Jurkat, Clone E6-1 (cell line): ENCODE measurements at places on chromosomes 2 and 18.

- no peak for DNase-seq
Observed at GRCh38 chr2:11478899-11479605, 13.1 kb upstream of the E2F6 start.

- DNase-seq = no peak
Observed at GRCh38 chr2:144357623-144358373, 162.1 kb downstream of the ZEB2 start.

- no peak for DNase-seq
Observed at GRCh38 chr2:168545439-168546082, 89.5 kb downstream of the CERS6 start.

- DNase-seq = no peak
Observed at GRCh38 chr18:76351961-76352581, 143.0 kb downstream of the ZNF516 start.

- DNase-seq = no peak
Observed at GRCh38 chr2:230935130-230935430, 10.0 kb upstream of the GPR55 start.

GRCh38 chr2:128311755-128312341 lies 6.8 kb downstream of the HS6ST1 start:
- DNase-seq = no peak

- no peak for DNase-seq
Observed at GRCh38 chr2:132730611-132731010, 60.6 kb upstream of the LYPD1 start.

DNA sequence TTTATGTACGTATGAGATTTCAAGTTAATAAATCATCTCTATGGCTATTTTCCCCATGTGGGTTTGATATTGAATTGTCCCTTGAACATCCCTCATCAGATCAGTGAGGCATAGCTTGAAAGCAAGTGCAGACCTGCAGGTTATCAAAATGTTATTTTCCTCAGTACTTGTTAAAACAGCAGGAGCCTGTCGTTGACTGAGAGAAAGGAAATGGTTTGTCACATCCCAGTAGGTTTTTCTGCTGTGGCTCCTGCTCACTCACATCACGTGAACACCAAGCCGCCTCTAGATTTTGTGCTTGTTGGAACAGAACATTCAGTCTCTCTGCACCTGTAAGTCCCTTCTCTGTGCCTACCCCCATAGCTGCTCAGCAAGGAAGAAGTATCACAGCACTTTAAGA lies 340.3 kb downstream of the CELF4 start:
- DNase-seq = peak; percentile 21

GRCh38 chr18:57480733-57481132 lies 45.6 kb downstream of the ONECUT2 start:
- no peak for DNase-seq

- no peak for DNase-seq
Observed at GRCh38 chr2:15808944-15809343, 131.4 kb upstream of the MYCN start.

DNA sequence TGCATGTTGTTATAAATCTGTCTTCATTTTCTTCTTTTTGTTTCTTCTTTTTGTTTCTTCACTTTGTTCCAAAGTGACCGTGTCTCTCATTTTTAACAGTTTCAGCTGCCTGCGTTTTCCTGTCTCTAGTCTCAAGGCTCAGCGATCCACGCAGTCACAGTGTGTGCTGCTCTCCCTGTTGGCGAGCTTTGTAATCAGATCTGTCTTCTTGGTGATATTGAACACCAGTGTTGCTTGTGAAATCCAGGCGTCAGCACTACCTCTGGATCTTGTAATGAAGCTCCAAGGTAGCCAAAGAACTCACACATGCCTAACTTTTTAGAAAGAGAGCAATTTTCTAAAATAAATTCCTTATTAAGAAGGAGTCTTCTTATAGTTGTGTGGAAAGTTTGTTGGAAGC lies 13.2 kb downstream of the SNTG2 start:
- DNase-seq = no peak

DNA sequence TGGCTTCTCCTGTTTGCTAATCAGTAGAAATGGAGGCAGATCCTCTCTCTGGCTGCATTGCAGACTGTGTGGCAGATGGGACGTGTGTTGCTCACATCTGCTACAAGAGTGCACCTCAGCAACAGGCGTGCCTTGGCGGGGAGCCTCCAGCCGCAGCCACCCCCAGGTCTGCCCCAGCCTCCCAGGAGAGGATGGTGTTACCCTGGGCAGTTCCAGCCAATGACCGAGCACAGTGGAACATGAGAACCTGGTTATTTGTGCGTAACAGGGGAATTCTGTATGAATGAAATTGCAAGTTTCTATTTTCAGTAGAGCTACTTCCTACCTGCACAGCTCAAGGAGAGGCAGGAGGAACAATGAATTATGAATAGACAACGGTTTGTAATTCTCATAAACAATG lies 130.6 kb upstream of the CBLN2 start:
- DNase-seq = no peak

DNA sequence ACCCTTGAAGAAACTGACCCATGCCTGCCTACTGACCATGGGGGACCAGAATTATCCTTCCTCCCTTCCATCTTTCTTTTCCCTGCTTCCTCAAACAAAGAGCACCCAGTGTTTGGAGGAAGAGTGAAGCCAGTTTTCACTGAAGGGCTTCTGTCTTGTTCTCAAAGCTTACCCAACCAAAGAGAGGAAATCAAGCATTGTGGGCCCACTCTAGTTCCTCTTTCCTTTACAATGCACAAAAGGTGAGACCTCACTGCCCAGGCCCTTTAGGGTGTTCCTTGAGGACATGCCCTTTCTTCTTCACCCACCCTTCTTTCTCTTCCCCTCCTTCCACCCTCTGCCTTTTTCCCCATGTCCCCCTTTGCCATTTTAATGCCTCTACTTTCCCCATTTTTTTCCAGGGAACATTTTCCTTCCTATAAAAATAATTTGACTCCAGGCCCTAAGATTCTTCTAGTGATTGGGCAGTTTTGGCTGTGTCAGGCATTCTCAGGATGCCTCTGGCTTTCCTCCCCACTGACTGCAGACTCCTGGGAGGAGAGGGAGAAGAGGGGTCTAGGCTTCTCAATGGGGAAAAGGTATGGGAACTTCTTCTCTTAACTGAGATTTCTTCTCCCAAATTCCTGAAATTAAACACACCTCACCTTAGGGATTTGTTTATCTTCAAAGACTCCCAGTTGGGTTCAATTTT lies 126.6 kb upstream of the RMDN2 start:
- no peak for DNase-seq

GRCh38 chr2:128817171-128817570 lies 498.5 kb upstream of the HS6ST1 start:
- DNase-seq = no peak

DNA sequence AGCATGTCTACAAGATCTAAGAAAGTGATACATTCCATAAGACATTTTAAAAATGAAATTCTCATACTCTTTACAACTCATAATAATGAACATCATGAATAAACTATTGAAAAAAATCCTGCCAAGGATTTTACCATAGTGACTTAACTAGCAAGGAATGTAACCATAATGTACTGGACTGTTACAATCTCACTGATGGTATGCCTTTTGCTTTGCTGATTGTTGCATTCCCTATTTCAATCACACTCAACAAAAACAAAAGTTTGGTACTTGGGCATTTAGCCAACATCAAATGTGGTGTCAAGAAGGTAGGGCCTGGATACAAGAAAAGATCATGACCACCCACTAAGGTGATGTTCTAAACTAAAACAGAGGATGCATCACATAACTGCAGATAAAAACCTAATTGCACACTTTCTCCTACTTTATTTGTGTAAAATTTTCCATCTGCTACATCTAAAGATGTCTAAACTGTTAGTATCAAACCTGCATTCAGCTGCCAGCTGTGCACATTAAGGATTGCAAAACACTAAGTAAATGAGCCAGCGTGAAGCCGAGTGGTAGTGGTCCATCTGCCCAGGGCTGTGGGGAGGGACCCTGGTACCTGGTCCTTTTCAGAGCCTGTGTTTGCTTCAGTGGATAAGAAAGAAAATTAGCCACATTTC lies 564.4 kb downstream of the ZEB2 start:
- no peak for DNase-seq

DNA sequence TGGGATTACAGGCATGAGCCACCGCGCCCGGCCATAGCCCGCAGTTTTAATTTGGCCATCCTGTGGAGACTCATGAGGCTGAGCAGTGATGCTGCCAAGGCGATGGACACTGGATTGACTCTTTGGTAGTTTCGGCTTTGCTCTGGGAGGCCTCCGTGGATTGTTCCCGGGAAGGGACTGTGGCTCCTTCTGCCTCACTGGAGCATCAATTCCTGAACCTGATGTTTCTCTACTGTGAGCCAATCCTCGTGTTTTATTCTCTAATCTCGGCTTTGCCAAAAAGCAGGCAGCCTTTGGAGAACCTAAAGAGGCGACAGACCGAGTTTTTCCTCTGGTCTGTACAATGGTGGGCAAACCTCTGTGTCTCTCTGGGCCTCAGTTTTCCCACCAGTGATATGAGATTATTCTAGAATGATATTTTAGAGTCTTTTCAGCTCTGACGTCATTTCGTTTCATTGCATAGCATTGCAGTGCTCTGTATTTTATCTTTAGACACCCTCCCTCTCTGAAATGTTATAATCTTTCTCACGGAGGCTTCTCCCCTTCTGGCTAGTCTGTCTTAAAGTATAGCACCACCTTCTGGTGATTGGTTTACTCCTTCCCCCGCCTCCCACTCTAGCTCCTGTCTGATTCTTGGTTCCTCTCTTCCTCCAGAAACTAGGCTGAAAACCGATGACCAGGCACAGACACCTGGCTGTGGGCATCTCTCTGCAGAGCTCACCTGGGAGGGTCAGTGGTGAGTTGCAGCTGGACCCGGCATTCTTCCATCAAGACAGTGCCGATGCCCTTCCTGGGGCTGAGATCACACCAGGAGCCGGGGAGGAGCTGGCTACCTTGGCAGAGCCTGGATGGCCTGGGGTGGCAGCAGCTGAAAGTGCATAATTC lies 341.3 kb downstream of the MYCN start:
- peak; percentile 58 for DNase-seq

GRCh38 chr18:26540043-26540628 lies 8.2 kb downstream of the KCTD1 start:
- DNase-seq = no peak

DNA sequence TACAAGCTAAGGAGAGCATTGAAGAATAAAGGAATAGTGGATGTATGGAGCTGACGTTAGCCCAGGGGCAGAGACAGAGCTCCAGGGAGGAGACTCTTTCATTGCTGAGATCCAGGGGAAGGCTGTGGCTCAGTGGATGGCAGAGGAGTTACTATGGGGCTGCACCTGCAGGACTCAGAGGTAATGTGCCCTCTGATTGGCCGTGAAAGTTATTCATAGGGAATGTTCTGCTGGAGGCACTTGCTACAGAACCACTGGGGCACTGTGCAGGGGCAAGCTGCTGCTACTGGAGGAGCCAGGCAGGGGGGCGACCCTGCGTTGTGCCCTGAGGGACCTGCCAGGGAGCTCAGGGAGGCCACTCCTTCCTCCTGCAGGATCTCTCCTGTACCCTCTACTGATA lies 199.2 kb downstream of the PTPRM start:
- DNase-seq = no peak

GRCh38 chr2:56379066-56379465 lies 195.3 kb downstream of the CCDC85A start:
- DNase-seq = no peak

- no peak for DNase-seq
Observed at GRCh38 chr18:62151068-62151771, 35.6 kb downstream of the PIGN start.

- DNase-seq = peak; percentile 33
Observed at GRCh38 chr18:48548921-48549320, 10.1 kb downstream of the CTIF start.

DNA sequence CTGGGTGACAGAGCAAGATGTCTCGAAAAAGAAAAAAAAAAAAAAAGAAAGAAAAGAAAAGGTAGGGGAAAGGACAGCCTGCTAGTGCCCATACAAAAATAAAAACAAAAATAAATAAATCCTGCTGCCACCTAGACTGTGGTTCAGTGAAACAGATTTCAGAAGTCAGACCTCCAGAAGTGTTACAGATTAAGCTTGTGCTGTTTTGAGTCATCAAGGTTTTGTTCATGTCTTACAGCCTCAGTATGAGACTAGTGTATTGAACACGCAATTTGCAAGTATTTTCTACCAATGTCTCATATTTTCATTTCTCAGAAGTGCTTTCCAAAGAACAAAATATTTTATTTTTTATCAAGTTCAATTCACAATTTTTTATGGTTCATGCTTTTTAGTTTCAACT lies 720.4 kb upstream of the GYPC start:
- no peak for DNase-seq

GRCh38 chr18:75249672-75250470 lies 39.3 kb downstream of the TSHZ1 start:
- DNase-seq = peak; percentile 67

- DNase-seq = no peak
Observed at GRCh38 chr2:98099939-98100743, 13.2 kb downstream of the VWA3B start.

DNA sequence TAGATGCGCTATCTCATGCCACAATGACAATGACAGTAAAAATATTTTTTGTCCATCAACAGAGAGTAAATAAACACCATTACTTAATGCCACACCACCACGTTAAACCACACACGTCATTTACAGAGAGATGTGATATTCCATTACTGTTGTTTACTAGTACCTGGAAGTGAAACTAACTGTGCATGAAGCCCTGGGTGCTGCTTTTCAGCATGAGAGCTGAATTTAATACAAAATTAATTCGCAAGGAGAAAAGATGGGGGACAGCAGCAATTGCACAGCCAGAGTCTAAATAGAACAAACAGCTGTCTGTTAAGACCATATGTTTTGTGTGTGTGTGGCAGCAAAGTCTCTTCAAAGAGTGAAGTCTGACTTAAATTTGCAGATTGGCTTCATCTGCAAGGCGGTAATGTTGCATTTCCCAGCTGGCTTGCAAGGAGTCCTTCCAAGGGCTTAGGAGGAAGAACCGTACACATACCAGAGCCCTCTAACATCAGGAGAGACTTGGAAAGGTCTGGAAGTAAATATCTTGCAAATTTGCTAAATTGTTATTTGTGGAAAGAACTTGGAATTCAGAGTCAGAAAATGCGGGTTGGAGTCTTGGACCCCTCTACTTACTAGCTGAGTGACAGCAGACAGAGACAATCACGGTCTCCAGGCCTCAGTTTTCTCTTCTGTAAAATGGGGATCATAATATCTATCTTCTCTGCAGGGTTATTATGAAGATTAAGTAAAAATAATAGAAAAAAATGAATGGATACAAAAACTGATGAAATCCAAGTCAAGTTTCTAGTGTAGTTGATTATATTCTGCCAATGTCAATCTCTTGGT lies 127.6 kb downstream of the ALPK2 start:
- no peak for DNase-seq

- no peak for DNase-seq
Observed at GRCh38 chr2:232580648-232580981, 30.1 kb downstream of the EIF4E2 start.

- DNase-seq = no peak
Observed at GRCh38 chr2:72278046-72278445, 130.4 kb upstream of the CYP26B1 start.

DNA sequence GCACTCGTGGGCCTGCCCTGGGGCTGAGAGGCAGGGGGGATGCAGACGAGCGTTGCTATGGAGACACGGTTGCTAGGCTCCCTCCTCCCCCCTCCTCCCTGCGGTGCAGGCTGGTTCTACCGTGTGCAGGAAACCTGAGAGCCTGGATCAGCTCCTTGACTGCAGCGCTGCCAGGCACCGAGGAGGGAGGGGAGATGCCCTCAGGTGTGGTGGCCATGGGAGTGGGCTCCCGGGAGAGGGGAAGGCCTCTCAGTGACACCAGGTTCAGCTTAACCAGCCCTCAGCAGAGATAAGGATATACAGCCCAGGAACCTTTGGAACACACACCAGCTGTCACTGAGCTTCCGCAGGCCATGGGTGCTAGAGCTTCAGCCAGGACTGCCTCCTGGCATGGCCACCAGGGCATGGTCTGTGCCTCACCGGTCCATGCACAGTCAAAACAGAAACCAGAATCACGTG lies 124.4 kb upstream of the PXDN start:
- no peak for DNase-seq
